ENCODE measurements at places on chromosomes 12 and 14.

- DNase-seq = no peak
Observed at GRCh38 chr12:132514838-132515237, 24.9 kb downstream of the FBRSL1 start.

DNA sequence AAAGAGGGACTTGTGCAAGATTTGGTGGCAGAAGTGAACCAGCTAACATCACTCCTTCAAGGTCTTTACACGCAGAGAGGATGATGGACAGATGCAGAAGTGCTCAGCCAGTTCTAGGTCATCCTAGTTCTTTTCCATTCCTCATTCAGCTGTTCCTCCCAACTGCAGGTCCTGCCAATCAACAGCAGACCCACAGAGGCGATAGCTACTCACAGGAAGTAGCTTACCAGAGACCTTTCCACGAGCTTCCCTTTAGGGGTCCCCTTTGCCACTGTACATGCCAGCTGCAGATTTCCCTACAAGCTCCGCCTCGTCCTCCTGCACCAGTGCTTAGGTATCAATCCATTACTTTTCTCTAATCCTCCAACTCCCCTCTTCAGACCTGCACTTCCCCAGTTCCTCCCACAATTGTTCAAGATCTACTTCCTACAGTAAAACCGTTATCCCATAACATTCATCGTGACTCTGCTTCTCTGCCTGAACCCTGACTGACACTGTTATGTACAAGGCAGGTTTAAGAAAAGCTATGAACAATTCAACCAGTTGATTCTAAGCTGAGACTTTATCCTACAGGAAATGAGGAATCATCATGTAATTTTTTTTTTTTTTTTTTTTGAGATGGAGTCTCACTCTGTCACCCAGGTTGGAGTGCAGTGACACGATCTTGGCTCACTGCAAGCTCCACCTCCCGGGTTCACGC, 22.5 kb downstream of the RECQL start:
- no peak for DNase-seq

GRCh38 chr12:105590571-105590970, 260.1 kb downstream of the C12orf75 start:
- no peak for DNase-seq

GRCh38 chr14:105041841-105042765, 21.2 kb upstream of the CDCA4 start:
- no peak for DNase-seq

GRCh38 chr12:67695974-67696373, 47.4 kb downstream of the DYRK2 start:
- DNase-seq = no peak

DNA sequence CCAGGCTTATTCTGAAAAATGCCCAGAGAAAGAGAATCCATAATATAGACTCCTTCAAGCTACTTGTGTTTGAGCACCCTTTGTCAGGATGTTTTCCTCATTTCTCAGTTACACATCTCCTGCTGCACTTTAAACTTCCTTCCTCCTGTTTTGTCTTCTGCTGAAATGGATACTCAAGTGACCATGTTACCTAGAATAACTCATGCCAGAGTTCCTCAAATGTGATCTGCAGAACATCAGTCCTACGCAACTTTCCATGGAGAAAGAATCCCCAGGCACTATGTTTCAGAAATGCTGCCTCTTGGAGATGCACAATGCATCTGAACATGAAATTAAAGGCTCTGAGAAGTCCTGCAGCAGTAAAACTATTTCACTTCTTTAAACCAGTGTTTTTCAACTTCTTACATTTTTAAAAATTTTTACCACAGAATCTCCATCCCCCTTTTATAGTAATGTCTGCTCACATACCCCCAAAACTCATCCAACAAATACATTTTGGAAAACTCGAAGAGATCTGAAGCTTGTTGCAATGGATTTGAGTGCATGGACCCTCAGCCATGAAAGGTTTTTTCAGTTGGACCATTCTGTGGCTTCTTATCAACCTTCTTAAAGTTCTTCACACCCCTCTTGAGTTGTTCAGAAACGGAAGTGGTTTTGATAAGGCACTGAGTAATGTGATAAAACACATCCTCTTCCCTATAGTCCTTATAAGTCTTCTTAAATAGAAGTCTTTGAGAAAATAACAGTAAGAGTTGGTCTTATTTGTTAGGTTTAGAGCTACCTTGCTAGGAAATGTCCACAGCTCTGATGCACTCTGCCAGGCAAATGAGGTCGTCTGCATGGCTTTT, 84.5 kb upstream of the KCNA1 start:
- DNase-seq = no peak

DNA sequence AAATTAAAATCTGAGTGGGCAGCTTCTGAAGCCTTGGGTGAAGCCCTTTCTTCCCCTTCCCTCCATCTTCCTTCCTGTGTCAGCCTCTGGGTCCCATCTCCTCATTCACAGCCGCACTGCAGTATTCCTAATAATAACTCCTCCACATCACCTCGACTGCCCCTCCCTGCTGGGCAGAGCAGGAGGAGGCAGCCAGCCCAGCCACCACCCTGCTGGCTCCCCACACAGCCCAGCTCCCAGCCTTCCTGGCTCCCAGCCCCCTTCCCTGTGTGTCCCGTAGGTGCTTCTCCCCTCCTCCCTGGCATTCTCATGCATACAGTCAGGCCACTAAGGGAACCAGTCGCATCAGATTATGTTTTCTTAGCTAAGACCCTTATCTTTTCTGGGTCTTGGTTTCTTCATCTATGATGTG, 3.7 kb downstream of the IFFO1 start:
- no peak for DNase-seq

DNA sequence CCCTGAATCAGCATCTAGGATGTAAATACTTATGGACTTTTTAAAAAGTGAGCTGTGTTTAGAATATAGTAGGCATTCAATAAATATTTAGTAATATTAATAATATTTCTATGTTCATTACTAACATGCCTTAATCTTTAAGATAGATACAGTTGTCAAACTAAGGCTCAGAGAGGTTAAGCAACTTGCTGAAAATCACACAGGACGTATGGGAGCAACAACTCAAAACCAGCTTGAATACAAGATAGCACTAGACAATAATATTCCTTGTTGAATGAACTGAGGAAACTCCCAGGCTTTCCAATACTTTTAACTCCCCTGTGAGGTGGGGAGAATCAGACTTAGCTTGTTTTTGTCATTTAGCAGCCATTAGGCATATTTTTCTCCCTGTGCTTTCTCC, 45.3 kb downstream of the LLPH start:
- no peak for DNase-seq

GRCh38 chr12:44750468-44750867, 125.6 kb downstream of the NELL2 start:
- DNase-seq = no peak

- DNase-seq = no peak
Observed at GRCh38 chr12:70005864-70006618, 181.0 kb downstream of the MYRFL start.

GRCh38 chr14:61202124-61202523, 79.0 kb downstream of the TMEM30B start:
- DNase-seq = no peak

- DNase-seq = no peak
Observed at GRCh38 chr12:44677724-44678123, 198.4 kb downstream of the NELL2 start.

GRCh38 chr12:122845041-122845864, 10.0 kb downstream of the HIP1R start:
- no peak for DNase-seq

GRCh38 chr12:104551313-104551931, 94.7 kb downstream of the CHST11 start:
- DNase-seq = no peak

DNA sequence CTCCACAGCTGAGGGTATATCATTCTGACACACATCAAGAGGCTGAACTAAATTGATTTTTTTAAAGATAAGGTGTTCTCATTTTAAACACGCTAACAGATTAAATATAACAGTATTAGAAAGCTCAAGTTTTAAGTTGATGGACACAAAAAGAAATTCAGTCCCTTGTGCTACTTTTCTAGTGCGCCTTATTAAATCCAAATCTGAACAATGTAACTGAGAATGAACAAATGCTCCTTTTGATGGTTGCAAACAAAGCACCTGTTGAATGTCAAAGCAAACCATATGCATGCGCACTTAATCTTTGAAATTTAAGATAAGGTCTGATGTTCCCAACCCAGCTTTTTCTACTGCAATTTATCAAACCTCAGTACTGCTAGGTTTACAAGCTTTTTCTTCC, 401.9 kb downstream of the PAWR start:
- DNase-seq = no peak

GRCh38 chr12:127685491-127685890, 581.5 kb upstream of the TMEM132C start:
- no peak for DNase-seq

DNA sequence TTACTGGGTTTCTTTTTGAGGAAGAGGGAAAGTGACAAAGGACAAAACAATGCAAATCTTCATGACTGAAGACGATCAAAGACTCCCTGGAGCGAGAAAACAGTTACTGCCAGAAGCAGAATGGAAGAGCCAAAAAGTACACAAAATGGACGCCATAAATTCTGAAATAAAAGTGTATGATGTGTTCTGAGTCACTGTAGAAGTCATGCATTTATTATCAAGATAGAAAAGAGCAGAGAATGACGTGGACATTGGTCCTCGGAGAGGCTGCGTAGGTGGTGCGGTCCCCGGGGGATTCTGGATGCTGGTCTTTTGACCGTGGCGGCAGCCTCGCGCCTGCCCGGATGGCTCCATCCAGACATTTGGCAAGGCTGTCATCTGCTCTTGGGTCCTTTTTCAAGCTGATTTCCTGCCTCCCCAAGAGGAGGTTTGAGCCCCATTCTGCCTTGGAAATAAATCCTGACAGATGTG, 52.8 kb downstream of the C14orf132 start:
- DNase-seq = no peak

DNA sequence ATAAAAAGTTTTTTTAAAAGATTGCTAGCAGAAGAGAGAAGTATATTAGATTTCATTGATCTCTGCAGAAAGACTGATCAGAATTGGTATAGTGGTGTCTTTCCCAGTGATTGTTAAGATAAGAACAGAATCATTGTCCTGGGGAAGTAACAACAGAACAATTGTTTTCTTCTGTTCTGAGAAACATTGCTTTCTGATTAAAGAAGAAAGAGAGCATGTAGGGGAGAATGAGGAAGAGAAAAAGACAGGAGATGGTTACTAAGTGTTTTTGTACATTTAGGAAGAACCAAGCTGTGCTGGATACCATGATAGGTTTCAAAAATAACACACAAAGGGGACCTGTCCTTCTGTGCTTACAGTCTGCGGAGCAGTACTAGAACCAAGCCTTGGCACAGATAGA, 5.0 kb downstream of the USP30 start:
- DNase-seq = no peak

DNA sequence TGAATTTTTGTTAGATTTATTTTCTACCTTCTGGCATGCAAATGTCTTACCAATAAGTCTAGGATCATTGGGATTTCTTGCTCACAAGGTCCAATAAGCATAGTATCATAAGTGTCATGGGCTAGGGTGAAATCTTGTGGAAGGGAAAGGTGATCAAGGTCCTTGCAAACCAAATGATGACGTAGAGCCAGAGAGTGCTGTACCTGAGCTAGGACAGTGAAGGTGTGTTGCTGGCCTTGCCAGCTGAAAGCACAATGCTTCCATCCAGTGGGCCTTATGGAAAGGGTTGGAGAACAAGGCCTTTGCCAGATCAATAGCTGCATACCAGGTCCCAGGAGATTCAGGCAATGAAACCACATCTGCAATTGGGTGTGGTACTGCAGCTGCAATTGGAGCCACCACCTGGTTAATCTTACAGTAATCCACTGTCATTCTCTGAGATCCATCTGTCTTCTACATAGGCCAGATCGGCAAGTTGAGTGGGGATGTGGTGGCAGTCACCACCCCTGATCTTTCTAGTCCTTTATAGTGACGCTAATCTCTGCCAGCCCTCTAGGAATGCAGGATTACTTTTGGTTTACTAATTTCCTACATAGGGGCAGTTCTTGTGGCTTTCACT, 208.9 kb upstream of the MYL2 start:
- no peak for DNase-seq

DNA sequence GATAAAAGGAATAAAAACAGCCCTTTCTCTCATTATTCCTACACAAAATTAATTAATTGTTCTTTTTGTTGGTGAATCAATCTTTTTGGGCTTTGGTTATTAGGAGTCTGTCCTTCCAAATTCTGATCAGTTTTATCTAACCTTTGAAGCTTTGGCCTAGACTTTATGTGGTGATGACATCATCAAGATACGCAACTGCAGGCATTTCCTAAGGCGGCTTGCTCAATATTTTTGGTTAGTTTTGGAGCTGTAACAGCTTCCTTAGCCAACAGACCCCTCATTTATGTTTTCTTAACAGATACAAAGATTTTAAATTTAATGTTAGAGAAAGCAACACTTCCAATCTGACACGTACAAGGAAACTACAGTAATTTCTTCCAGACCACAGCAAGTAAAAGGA, 87.8 kb upstream of the PDE3A start:
- no peak for DNase-seq

DNA sequence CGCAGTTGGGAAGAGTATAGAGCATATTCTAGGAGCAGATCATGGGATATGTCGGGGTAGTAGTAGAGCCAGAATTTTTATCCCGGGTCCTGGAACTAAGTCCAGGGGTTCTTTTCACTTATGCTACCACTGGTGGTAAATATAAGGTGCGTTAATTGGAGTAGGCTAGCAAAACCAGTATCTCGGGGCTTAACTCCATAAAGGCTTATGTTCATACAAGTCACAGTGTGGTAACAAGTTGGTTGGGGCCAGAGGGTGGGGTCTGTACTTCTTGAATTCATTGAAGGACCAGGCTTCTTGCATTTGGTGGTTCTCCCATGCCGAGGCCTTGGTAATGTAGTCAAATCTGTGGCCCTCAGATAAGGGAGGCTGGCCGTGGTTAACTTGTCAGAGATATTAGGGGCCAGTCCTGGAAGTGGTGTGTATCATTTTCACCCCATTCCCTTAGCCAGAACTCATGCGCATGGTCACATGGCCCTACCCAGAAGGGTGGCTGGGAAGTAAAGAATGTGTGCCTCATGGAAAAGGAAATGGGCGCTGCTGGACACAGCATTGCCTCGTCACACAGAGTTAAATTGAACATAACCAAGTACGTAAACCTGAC, 1.5 kb upstream of the ZNF641 start:
- no peak for DNase-seq

GRCh38 chr14:100899884-100900771, 3.4 kb downstream of the RTL1 start:
- no peak for DNase-seq

GRCh38 chr14:97010491-97011160, 213.4 kb downstream of the VRK1 start:
- no peak for DNase-seq

GRCh38 chr12:77204083-77204482, 138.7 kb upstream of the E2F7 start:
- DNase-seq = no peak

DNA sequence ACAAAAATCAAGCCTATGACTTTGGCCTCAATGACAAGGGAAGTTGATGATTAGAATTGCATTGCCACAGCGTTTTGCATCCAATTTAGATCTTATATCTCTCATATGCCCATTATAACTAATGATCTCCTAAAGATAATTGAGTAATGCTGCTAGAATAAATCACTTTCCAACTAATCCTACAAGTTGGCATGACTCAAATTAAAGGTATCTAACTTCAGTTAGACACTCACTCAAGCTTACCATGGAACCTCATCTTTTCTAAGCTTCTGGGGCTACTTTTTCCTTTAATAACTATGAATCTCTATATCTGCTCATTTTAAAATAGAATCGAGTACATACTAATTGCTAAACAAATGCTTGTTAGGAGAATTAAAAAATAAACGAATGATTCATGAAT, 427.8 kb downstream of the BTG1 start:
- DNase-seq = no peak
